ENCODE measurements at places on chromosomes 3 and 15.

GRCh38 chr15:39873978-39874377, 46.1 kb downstream of the GPR176 start:
- DNase-seq = no peak

DNA sequence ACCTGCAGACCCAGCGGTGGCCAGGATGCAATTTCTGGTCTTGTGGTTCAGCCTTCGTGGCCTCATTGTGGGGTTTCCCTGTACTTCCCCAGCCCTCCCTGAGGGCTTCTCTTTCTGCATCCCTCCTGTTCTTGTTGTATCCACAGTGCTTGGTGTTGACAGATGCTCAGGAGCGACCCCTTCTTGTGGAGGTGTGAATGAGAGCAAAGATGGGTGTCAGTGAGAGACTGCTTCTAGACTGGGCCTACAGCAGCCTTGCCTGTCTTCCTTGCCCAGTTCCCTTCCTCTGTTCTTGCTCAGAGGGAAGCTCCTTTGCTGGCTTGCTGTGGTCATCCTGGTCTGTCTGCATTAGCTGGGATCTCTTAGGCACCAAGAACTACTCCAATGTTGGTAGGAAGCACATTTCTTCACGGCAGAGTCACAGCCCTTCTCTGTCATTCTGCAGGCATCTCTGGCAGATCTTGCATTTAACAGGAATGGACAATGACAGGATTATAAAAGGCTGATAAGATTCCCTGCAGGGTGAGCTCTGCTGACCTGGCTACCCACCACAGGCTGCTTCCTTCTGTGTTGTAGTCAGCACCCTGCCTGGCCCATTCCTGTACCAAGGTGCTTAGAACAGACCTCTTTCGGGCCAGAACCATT, 317.8 kb upstream of the C2CD4B start:
- DNase-seq = no peak

DNA sequence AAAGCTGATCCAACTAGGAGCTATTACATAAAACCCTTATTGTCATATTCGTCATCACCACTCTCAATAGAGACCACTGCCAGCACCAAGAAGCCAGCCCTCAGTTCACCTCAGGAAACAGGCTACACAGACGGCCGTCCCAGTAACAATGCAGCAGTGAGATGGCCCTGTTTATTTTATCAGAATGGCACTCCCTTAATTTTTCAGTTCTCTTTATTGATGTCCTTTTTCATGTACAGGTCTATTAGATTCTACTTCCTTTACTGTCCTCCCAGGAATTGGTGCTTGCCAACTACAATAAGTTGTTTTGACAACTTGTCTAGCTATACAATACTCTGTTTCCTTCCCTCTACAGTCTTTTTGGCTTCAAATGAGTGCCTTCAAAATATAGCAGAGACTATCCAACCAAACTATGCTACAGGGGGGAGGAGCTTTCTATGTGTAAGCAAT, 272.5 kb downstream of the ZBTB20 start:
- no peak for DNase-seq

- DNase-seq = no peak
Observed at GRCh38 chr15:64112073-64112772, 16.4 kb downstream of the SNX1 start.

GRCh38 chr3:1421577-1421976, 328.8 kb downstream of the CNTN6 start:
- DNase-seq = no peak

DNA sequence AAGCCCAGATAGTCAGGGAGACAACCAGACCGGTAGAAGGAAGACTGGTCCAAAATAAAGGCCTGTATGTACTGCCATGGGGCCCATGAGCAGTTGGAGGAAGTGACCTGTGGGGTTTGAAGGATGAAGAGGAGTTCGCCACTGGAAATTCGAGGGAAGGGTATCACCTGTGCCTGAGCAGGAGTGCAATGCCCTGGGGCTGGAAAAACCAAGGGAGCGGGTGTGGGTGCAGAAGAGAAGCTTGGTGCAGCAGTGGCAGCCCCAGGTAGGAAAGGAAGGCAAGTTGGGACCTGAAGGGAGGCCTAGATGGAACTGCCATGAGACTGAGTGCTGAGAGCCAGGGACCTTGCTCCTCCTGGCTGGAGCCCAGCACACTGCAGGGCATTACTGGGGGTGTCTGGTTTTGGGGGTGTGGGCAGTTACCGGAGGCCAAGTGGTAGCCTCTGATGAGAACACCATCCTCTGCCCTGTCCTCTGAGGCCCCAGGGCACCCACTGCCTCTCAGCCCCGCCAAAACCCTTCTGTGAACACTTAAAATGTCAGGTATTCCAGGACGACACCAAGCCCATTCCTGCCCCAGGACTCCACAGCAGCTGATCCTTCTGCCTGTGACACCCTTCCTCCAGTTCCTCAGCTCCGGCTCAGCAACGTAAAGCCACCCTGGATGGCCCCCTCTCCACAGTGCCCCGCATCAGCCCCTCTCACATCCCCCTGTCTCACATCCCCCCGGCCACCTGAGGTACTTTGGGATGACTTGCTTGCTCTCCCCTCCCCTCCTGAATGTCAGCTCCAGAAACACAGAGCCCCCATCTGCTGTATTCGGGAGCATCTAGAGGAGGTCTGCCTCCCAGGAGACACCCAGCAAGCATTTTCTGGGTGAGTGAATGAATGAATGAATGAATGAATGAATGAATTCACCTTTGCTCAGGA, 42.9 kb downstream of the WNT7A start:
- DNase-seq = no peak

- no peak for DNase-seq
Observed at GRCh38 chr3:197376735-197377555, 78.5 kb upstream of the DLG1 start.

GRCh38 chr15:59953392-59953883, 50.7 kb upstream of the FOXB1 start:
- DNase-seq = no peak

- DNase-seq = no peak
Observed at GRCh38 chr3:41673650-41674049, 288.3 kb downstream of the ULK4 start.

DNA sequence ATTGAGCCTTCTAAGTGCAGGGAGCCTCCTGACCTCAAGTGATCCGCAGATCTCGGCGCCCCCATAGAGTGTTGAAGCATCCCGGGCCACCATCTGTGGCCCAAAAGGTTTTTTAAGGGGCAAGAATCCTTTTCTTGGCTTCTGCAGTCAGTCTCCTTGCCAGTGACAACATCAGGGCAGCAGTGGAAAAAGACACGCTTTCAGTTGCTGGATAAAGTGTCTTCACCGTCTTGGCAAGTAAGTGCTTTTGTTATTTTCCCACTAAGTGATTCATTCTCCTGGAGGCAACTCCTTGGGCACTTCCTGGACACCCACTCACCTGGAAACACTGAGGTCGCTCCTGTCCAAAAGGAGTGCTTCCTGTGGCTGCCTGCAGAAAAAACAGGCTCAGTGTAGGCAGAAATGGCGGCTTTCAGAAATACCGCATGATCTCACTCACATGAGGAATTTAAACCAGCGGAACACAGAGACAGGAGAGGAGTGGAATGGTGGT, 71.7 kb upstream of the ABHD2 start:
- no peak for DNase-seq

DNA sequence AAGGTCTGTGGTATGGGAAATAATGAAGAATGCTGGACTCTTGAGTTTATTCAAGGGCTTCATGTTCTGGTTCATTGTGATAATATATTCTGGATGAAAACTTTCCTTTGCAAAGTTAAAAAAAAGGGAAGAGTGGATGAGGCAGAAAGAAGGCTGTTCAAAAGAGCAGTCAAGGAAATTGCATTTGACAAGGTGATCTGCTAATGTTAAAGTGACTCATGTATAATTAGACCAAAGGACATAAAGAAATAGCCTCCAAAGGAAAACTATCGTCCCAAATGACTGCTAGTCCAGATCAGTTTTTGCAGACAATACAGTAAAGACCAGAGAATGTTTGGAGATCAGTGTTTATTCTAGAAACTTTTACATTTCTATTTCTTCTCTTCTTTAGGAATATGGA, 9.8 kb downstream of the TMEM108 start:
- DNase-seq = no peak
